ENCODE measurements at places on chromosomes 5 and 9.

DNA sequence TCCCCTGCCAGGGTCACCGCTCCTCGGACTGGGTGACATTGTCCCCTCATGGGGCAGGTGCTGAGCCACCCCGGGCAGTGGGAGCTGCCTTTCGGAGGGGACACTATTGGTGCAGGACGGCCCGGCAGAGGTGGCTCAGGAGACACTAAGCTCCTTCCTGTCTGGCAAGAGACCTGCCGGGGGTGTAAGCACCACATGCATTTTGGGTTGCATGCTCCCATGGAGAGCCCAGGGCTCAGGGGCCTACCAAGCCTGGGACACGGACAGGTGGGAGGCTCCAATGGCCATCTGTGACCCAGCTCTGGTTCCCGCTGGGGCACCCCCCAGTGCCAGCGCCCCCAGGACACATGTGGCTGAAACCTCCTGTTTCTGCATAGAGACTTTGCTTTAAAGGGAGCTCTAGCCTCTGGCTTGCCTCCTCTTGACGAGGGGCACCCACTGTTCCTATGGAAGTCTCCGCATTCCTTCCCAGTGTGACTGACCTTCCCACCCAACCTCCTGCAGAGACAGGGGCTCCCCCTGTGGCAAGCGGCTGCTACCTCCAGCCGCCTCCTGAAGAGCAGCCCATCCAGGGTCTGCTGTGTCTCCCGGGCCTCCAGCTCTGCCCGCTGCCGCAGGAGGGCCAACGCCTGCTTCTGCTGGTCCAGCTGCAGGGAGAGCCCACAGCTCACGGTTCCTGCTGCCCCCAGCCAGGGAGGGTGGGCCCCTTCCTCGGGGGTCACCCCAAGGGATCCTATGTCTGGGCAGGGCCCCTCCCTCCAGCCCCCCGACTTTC lies 28.1 kb downstream of the CCDC187 start:
- peak; percentile 13 for DNase-seq

DNA sequence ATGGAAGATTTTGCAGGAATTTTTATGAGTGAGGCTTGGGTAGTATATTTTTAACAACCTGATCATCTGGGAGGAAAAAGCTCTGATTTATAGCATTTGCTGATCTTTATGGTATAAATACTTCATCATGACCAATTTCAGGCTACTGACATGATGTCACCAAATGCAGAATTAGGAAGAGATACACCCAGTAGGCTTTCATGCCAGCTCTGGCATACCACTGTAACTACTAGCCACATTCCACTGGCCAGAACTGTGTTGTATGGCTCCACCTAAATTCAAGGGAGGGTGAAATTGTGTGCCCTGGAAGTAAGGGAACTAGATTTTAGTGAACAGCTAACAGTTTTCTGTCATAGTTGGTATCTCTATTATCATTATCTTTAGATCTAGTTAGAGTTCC lies 17.6 kb downstream of the AP3S1 start:
- DNase-seq: no peak

- no peak for DNase-seq
Observed at GRCh38 chr9:123127512-123128075, 94.1 kb downstream of the GPR21 start.

DNA sequence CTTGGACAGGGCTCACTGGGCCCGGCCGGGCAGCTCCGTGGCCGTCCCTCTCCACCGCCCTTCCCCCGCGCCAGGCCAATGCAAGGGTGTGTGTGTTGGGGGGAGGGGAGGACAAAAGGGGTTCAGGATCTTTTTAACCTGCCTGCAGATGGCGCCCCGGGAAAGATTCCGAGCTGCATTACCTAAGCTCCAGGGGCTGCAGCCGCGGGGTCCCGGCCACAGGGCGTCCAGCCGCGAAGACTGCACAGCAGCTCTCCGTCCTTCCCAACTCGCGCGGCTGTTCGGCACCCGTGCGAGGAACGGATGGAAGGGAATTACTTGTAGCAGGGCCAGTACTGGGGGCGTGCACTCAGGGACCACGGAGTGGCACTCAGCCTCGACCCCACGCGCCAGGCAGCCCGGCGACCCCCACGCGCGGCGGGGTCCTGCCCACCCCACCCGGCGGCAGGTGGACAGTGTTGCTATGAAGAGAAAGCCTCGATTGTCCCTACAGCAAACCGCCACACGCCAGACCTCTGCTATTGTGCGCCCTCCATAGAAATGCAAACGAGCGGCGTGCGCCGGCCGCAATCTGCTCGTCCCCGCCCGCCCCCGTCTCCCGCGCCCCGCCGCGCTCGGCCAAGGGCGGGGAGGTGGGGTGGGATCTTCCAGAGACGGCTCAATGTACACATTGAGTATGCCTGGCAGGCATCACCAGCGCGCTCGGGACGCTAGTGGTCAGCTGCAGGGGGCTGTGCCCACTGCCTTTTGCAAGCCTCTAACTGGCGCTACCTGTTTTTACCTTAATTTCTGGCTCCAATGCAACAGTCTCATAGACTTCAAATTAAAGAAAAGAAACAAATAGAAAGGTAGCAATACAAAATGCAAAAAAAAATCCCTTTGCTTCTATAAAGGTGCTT lies 796 bp upstream of the GADD45G start:
- DNase-seq: no peak

- DNase-seq: no peak
Observed at GRCh38 chr9:68925175-68925574, 88.7 kb downstream of the PRKACG start.

GRCh38 chr9:13480693-13481092 lies 201.2 kb upstream of the MPDZ start:
- no peak for DNase-seq

DNA sequence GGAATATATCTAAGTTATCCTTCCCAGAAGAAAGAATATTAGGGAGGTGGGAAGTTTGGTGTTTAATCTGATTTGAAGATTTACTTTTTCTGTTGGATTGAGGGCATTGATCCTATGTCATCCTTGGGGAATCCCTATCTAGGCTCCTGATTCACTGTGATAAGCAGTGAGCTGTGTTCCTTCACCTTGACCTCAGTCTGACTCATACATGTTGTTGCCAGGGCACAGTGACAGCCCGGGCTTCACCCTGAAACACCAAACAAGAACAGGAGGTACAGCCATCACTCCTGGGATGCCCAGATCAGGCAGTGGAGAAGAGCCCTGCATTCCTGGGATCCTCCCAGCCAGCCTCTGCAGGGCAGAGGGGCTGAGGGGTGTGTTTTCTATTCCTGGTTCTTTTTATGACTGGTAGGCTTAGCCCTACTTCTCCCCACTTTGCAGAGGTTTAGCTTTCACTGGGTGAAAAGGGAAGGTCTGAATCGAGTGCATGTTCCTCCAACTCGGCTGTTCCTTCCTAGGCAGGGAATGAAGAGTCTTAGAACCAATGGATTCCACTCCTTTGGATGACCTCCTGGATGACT lies 3.1 kb upstream of the FAM53C start:
- DNase-seq: peak; percentile 63

DNA sequence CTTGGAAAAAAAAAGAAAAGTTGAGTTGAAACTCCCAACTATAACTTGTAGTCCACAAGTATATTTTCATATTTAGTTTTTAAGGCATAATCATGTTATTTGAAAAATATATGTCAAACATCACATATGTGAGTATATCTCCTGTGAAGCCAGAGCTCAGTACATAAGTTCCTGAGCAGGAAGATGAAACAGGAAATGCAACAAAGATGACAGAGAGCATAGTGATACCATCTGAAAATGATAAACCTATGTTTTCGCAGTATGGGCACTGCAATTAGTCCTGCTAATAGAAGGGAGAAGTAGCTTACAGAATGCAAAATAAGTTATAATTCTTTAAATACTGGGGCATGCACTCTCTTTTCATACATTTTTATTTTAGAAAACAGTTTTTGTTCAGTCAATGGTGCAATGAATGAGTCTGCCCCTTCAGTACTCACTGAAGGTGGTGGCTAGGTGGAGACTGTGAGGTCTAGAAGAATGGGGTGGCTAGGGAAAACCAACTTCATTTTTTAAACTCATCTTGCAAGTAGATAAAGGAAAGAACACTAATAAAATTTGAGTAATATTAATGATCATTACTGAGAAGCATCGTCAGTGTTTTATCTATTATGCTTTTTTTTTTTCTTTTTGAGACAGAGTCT lies 54.1 kb upstream of the FYB1 start:
- DNase-seq: peak; percentile 21

DNA sequence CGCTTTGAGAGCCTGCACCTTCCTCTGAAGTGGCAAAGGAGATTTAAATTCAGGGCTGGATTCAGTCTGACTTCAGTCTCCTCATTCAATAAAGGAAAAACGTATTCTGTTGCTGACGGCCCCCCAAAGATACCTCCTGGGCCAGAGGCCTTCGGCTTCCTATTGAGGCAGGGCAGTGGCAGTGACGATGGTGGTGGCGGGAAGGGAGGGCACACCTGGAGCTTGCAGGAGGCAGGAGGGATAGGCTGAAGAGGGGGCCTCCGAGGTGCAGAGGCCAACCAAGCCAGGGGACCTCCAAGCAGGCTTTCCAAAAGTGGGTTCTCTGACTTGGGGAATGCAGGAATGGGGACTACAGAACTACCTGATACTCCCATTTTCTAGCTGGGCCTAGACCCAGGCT lies 15.9 kb downstream of the RNF44 start:
- DNase-seq: no peak

GRCh38 chr5:180600554-180601041 lies 9.3 kb upstream of the SCGB3A1 start:
- DNase-seq: no peak

- DNase-seq: no peak
Observed at GRCh38 chr5:134090522-134090921, 24.0 kb upstream of the TCF7 start.

DNA sequence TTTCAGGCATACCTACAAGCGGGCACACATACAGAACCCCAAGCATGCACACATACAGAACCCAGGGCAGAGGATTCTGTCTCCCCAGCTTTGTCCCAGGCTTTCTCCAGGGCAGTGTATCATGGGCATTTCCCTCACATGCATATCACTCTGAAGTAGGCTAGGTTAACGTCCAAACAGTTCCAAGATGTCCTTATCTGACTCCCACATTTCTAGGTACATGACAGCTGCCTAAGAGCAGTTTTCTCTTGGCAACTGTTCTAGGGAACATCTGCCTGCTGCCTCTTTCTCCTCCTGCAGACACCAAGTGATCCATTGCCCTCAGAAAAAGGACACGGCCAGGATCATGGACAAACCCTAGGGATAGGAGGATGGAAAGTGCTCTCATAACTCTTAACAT lies 84.9 kb upstream of the NR3C1 start:
- DNase-seq: no peak
